ENCODE measurements at places on chromosomes 5 and 9.

GRCh38 chr9:128372784-128373183, 1.6 kb downstream of the URM1 start:
- no peak for DNase-seq

GRCh38 chr5:59275170-59275509, 618.4 kb downstream of the PDE4D start:
- no peak for DNase-seq

DNA sequence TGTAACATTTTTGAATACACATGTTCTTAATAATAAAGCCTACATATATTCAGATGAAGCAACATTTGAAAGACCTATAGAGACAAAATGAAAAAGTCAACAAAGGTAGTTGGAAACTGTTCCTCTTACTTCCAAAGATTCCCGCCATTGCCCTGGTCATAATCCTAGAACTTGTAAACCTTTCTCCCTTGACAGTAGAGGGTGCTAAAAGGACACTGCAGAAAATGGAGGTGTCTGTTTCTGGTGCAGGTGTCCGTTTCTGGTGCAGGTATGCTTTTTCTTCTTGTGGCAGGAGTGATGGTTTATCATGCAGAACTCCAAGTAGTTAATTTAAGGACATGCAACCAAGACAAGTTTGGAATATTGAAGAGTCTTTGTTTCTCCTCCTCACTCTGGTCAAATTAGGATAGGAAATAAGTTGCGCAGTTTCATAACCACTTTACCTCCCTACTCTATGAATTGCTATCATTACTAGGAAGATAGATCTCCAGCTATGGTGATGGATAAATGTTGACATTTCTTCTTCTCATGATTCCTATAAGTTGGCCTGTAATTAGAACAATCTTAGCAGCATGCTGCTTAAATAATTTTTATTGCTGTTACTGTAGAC, 56.0 kb upstream of the FAM174A start:
- DNase-seq, result no peak

- DNase-seq, result no peak
These were observed 686 bp downstream of the BRD9 start for GRCh38 chr5:891837-892393.

- no peak for DNase-seq
These were observed 128.7 kb downstream of the ATG10 start for GRCh38 chr5:82100303-82101077.

DNA sequence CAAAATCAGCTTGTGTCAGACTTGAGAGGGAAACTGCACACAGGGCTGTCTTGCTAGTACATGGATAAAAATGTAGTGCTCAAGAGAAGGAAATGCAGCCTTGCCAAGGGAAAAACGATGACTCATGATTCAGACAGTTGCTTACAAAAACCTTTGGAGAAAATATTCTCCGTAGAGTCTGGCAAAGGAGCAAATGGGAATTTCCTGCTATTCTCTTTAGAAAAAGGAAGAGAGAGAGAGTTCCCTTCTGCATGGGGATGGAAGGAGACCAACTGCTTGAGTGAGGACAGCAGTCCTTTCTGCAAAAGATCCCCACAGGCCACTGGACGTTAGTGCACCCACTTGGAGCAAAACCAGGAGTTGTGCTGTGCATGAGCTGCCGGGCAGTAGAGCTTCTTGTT, 7.6 kb downstream of the IFNB1 start:
- no peak for DNase-seq

DNA sequence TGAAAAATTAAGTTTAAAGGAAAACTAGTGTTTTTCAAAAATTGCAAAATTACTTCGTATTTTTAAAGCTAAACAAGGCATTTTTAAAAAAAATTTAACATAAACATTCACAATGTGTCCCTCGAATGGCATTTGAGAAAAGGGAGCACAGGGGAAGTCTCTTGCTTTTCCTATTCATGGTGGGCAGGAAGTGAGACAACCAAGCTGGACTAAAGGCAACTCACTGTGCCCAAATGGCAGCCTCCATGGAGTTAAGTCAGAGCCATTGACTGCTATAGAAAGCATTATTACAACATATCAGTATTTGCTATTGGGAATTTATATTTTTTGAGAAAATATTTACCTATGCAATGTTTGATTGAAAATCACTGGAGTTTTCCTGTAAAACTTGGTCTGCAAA, 8.3 kb downstream of the HNRNPH1 start:
- no peak for DNase-seq

GRCh38 chr9:129111528-129112151, 425 bp downstream of the PTPA start:
- no peak for DNase-seq

DNA sequence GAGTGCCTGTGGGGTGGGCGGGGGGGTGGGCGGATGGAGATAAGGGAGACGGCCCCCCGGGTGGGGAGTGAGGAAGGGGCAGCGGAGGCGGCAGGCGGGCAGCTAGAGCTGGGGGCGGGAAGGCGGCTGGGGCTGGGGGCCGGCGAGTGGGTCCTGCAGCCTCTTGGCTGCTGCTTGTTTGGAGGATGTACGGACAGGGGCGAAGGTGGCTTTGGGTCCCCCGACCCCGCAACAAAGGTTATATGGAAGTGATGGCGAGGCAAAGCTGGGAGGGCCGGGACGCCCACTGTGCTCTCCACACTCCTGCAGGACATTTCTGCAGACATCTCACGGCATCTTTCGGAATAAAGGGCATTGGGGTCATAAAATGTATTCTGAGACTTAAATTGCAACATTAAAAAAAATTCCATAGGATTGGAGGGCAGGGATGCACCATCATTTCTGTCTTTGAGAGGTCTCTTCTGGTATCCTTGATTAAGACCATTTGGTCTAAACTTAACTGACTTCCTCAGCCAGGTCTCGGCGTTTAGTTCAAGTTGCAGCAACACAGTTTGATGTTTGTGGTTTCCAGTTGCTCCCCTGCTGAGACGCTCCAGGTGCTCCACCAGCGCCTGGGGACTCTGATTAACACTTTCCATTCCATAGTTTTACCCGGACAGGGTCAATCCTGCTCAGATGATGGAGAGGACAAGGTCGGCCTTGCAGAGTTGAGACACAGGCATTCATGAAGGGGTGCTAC, 101.6 kb upstream of the SSBP2 start:
- peak; percentile 72 for DNase-seq

DNA sequence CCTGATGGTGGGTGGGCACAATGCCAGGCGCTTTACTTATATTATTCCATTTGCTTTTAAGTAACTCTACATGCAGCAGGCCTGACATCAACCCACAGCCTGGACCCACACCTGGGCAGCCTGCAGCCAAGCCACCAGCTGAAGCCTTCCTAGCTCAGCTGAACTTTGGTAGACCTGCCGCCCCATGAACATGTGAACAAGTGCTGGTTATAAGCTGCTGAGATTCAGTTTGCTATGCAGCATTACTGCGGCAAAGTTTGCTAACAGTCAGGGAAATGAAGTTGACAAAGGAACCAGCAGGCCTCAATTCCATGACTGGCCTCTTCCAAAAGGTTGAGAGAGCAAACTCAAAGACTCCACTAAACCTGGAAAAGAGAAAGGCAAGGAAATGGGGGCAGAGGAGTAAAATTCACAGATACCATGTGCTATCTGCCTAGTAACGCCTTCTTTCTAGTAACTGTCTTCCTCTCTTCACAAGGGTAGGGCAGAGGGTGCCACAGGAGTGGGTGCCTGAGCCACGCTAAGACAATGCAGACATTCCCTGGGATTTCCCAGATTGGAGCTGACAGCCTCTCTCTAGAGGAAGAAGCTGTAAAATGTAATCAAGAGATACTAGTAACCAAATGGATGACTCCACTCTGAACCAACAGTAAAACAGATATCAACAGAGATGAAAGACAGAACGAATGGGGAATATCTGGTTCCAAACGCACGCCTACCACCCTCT, 2.9 kb downstream of the BOD1 start:
- no peak for DNase-seq

DNA sequence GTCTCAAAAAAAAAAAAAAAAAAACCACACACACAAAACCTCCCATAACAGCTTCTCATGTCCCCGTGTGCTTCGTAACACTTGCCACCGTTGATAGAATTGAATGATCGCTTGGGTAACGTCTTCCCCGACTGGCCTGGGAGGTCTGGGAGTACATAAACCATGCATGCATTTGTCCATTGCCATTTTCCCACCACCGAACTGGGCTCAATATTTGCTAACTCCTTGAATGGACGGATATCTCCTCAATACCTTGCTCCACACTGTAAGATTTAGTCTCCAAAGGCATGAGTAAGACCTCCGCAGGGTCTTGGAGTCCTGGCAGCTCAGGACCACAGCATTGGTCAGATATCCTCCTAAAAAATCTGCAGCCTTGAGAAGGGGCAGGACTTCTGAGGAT, 3.2 kb upstream of the P4HA2 start:
- DNase-seq, result no peak

Data from H1 (cell line).